ENCODE measurements at places on chromosomes 11 and 22. TPM values are rescaled to one million over a fixed set of nuclear protein-coding genes. Genes with fewer than 3 reads are reported as not detected.

DNA sequence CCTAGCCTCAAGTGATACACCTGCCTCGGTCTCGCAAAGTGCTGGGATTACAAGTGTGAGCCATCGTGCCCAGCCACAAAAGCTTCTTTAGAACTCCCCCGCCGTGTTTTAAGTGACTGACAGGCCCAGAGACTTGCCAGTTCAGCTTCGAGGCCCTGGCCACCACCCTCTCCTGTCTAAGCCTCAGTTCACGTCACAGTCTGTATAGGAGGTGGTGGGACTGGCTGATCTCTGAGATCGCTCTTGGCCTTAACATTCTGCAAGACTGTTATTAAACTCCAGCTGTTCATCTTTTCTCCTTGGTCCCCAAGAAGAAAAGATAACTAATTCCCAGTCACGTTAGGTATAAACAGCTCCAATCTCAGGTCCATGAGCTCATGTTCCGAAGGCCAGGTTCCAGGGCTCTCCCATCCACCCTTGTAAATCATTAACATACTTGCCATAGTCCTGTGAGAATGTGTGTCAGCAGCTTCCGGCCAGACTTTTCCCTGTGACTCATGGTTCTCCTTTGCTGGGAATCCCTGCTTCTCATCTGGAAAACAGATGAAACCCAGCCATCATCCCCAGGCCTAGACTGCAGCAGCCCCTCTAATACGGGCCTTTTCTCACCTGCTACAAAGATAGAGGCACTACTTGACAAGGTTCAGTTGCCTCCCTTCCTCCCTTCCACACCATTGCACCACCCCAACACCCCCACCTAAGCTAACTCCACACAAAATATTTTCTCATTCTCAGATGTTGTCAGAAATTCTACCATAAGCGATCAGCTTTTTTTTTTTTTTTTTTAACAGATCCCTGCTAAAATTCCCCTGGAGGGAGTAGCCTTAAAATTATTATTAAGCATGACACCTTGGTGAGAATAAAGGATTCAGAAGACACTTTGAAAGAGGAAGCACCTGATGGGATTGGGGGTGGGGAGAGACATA is 5.6 kb upstream of the KIAA0930 start:
- no peak for DNase-seq
- peak overlapping the region; percentile 74 for H3K27ac ChIP-seq
- no peak overlapping the region for H3K4me3 ChIP-seq
- H3K27me3 ChIP-seq = no peaks in the 10 kb centered on the region

DNA sequence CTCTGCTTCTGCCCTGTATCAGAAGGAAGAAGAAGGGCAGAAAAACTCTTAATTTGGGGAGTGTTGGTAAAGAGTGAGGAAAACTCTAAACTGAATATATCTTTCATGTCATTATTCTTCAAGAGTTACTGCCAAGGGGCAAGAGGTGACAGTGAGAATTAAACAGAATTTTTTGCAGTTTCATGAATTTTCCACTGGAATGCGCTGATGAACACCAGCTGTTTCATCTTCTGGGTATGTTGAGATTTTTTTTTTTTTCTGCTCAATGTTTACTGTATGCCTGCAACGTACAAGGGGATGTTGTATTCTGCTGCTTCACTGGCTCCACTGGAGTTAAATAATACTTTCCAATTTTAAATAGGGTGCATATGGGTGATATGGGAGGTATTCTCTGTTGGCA is 117.8 kb downstream of the FAM76B start:
- peaks cover 3% of the 10 kb centered on the region for H3K36me3 ChIP-seq
- H3K27me3 ChIP-seq = no peaks in the 10 kb centered on the region
- H3K4me3 ChIP-seq = no peak overlapping the region
- no peak overlapping the region for H3K27ac ChIP-seq

DNA sequence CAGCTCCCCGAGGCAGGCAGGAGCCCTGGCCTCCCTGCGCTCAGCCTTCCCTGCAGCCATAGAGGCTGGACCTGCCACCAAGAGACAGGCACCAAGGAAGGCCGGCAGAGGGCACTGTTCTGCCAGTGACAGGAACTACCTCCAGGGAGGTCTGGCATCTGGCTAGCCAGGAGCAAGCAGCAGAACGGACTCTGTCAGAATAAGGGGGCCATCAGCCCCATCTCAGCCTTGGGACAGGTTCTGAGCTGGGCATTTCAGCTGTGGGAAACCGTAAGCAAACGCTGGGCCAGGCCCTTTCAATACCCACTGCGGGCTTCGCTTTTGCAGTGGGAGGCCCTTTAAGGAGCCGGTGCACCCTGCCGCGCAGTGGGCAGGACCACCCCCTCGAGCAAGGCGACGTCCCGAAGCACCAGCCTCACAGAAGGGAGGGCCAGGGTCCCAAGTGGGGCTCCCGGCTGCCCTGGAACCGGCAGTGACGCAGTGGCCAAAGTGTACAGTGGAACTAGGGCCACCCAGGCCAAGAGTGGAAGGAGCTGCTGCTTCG is 18.2 kb downstream of the IFT27 start:
- no peak overlapping the region for H3K27ac ChIP-seq
- no peak overlapping the region for H3K4me3 ChIP-seq
- H3K27me3 ChIP-seq = peaks cover 5% of the 10 kb centered on the region

DNA sequence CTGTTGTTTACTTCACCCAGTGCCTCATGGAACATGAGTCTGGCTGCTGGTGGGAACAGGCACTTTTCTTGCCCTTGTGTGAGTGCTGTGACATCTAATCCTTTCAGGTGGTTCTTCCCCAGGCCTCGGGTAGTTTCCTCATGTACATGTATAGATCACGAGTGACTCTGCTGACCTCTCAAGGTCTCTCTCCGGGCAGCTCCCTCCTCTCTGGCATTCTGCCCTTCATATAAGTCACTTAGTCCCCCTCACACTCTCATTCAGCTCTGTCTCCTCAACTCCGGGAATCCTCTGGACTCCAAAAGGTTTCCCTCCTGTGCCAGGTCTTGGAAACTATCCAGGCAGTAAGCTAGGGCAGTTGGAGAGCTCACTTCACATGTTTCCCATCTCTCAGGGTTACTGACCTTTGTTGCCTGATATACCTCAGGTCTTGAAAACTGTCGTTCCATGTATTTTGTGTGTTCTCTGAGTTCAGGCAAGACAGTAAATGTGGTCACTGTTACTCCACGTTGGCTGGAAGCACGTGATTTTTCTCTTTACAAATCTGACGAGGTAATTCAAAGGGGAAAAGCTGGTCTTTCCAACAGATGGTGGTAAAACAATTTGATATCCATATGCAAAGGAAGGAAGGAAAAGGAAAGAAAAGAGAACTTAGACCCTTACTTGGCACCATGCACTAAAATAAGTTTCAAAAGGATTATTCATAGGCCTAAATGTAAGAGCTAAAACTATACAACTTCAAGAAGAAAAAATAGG is 40.5 kb upstream of the PITPNB start:
- H3K27ac ChIP-seq = no peak overlapping the region
- no peak overlapping the region for H3K4me3 ChIP-seq
- H3K4me1 ChIP-seq = no peaks in the 10 kb centered on the region
- no peak for DNase-seq
- H3K27me3 ChIP-seq = no peaks in the 10 kb centered on the region

DNA sequence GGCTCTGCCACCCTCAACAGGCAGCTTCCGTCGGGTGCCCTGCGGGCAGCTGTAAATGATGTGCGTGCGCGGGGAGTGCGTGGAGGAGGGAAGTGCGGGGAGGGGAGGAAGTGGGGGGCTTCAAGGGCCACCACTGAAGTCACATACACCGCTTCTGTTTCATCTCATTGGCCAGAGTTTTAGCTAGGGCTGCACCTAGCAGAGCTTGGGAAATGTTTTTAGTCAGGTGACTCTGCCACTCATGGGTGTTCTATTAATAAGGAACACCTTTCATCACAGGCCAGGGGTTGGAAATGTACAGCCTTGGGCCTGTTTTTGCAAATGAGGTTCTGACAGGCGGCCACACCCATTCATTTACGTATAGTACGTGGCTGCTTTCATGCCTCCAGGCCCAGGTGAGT is 14.6 kb downstream of the FAM118A start:
- H3K27ac ChIP-seq = no peak overlapping the region
- peaks cover 39% of the 10 kb centered on the region for H3K36me3 ChIP-seq
- no peak overlapping the region for H3K4me3 ChIP-seq
- no peak for DNase-seq

ABCC8 gene
- not detected for total RNA-seq

BACE1-AS gene
- 2.8 TPM for total RNA-seq
